Activated naive CD4-positive, alpha-beta T cell treated with Interleukin-2 at 50 U/mL for 16 hours (primary cell): ENCODE measurements at places on chromosomes 16 and 17.
A peak's percentile ranks its signal among the peaks of the same experiment; 100 is the strongest.

DNA sequence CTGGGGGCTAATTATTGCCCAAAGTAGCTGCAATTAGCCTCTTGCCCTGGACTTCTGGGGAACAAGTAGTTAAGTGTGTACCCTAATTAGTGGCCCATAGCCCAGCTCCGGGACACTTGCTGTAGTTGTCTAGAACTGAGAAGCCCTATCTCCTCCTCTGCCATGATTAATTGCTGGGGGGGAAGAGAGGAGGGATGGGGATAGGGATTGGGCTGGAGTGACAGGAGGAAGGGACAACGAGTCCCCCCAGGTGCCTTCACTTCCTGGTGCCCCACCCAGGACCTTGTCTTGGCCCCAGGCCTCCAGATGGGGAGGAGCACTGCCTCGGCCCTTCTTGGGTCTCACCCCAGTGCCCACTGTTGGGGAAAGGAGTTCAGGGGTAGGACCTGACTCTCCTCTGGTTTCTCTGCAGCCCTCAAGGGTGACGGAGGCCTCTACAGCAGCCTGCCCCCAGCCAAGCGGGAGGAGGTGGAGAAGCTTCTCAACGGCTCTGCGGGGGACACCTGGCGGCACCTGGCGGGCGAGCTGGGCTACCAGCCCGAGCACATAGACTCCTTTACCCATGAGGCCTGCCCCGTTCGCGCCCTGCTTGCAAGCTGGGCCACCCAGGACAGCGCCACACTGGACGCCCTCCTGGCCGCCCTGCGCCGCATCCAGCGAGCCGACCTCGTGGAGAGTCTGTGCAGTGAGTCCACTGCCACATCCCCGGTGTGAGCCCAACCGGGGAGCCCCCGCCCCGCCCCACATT, 17.4 kb downstream of the NGFR start:
- DNase-seq = no peak

- DNase-seq = no peak
Measured at GRCh38 chr17:65065906-65066305, 9.4 kb upstream of the GNA13 start.

DNA sequence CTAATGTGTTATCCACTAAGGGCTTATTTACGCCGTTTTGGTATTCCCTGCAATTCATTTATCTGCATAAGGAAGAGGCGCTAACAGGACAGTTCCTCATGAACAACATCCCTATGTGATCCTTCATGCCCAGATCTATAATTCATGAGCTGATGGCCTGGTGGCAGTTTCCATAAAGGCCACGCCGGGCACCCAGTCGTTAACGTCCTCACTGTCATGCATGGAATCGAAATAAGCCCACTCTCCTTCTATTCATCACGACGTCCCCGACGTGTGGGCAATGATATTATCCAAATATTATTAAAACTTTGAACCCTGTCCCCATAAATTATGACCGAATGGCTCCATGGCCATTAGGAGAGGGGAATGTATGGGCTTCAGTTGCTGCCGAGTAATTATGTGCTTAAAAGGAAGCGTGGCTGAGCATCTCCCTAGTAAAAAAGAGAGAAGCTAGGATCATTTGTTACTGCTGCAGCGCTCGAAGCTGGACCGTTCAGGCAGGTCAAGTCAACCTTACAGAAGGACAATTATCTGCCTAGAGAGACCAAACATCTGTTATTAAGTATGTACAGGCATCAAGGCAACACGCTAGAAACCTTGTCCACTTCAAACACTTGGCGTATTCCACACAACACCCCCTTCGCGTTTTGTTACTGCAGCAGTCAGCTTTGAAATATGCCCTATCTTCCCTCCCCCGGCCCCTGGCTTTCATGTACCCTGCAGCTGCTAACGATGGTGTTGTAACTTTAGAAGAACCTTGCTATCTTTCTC, 94.0 kb upstream of the SALL1 start:
- DNase-seq = no peak

DNA sequence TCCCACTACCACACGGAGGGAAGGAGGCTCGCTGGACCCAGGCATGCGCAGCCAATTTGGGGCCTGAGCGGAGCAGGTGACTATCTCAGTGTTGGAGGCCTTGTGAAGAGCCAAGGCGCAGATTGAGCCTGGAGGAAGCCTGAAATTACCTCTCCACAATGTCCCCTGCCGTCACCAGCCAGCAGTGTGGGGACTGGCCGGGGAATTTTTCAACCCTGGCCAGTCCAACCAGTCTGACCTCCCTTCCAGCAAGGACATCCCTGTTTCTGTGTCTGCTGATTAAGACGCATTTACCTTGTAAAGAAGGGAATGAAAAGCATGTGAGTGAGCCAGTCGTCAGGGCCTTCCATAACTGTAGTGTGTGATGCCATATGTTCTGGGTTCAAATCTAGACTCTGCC, 198.1 kb upstream of the IRX3 start:
- no peak for DNase-seq

DNA sequence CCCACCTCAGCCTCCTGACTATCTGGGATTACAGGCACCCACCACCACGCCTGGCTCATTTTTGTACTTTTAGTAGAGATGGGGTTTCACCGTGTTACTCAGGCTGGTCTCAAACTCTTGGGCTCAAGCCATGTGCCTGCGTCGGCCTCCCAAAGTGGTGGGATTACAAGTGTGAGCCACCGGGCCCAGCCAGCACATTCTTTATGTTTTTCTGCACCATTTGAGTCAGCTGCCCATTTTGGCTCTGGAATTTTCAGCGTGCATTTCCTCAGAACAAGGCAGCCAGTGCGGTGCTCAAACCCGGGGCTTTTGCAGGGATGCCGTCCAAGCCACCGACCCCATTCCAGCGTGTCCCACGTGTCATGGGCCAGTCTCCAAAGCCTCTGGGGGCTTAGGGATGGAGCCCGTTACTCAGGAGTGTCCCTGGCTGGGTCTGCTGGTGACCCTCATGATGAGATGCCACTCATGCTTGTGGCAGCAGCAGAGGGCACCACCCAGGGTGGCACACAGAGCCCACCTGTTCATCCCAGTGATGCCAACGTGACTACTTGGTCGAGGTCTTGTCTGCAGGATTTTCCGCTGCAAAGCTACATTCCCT, 3.7 kb upstream of the RAB40C start:
- DNase-seq = no peak

GRCh38 chr16:78890373-78890895, 710.1 kb downstream of the MAF start:
- DNase-seq = no peak

- DNase-seq = no peak
Measured at GRCh38 chr17:45008216-45008615, 40.1 kb upstream of the C1QL1 start.

- no peak for DNase-seq
Measured at GRCh38 chr16:49800876-49801275, 55.0 kb downstream of the ZNF423 start.

DNA sequence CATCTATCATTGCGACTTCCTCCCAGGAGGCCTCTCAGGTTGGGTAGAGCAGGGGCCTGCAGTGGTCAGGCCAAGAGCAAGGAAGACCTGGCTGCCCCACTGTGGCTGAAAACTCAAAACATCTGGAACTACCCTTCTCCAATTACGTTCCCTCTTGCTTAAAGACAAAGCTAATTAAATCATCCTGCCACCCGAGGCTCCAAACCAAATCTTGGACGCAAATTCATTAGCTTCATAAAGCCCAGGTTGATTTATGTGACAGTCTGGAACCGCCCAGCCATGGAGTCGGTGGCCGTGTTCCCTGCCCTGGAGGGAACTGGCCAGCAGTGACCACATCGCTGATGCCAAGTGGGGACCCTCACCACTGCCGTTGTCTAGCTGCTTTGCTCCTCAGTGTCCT, 21.4 kb downstream of the GRIN2C start:
- no peak for DNase-seq

DNA sequence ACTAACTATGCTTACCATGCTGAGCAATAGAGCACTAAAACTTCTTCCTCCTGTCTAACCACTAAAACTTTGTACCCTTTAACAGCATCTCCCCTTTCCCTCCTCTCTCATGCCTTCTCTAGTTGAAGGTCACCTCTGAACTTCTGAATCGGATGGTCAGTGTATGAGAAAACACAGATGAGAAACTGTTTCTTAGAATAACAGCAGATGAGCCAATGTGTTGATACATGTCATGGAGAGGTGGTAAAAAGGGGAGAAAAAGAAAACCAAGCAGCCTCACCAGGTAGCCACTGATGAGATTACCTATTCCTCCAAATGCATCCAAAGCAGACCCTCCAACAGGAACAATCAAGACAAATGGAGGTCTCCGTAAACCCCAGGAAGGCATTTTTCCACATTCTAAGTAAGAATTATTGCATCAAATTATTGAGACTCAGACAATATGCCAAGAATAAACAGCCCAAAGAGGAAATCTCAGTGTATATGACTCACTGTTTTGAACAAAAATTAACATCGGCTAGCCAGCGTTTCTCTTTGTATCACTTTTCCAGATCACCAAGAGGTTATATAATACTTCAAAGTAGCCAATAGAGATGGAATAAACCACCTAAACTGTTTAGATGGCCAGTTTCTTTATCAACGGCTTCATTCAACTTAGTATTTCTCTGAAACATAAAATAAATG, 793.3 kb upstream of the SOX9 start:
- DNase-seq = no peak

- no peak for DNase-seq
Measured at GRCh38 chr17:6643451-6644125, 2.7 kb downstream of the TXNDC17 start.

- DNase-seq = peak; percentile 45
Measured at GRCh38 chr16:22373662-22374310, 633 bp downstream of the CDR2 start.

- DNase-seq = no peak
Measured at GRCh38 chr17:66953630-66954020, 10.9 kb upstream of the CACNG4 start.

DNA sequence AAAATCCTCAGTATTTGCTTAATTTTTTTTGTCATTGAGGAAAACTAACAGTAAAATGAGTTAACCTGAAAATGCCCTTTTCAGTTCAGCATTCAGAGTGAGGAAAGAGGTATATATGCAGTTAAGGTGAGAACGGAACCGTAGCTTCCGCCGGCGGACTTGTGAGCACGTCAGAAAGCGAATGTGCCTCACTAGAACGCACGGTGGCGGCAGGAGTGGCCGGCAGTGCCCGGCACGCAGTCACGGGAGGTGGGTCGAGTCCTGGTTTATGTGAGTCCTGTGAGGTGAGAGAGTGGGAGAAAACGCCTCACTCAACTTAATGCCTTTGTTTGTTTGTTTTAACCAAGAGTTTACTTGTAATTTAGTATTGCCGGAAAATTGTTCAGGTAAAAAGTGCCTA, 6.1 kb downstream of the SEC14L1 start:
- no peak for DNase-seq

DNA sequence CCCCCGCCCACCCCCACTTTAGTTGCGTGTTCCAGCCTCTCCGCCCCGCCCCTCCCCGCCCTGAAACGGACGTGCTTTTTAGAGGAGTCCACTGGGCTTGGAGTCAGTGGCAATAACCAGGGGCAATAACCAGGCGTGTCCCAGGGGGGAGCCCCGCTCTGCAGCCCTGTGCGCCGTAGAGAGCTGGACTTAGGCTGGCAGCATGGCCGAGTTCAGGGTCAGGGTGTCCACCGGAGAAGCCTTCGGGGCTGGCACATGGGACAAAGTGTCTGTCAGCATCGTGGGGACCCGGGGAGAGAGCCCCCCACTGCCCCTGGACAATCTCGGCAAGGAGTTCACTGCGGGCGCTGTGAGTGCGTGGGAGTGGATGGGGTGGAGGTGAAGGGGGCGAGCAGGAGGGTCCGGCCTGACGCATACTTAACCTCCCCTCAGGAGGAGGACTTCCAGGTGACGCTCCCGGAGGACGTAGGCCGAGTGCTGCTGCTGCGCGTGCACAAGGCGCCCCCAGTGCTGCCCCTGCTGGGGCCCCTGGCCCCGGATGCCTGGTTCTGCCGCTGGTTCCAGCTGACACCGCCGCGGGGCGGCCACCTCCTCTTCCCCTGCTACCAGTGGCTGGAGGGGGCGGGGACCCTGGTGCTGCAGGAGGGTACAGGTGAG, at the start of gene ALOX15B:
ALOX15B (plus strand) TSS at position 106 of the 657 bp plus-strand sequence; CDS start at position 203, 97 bp downstream.
- DNase-seq = no peak

DNA sequence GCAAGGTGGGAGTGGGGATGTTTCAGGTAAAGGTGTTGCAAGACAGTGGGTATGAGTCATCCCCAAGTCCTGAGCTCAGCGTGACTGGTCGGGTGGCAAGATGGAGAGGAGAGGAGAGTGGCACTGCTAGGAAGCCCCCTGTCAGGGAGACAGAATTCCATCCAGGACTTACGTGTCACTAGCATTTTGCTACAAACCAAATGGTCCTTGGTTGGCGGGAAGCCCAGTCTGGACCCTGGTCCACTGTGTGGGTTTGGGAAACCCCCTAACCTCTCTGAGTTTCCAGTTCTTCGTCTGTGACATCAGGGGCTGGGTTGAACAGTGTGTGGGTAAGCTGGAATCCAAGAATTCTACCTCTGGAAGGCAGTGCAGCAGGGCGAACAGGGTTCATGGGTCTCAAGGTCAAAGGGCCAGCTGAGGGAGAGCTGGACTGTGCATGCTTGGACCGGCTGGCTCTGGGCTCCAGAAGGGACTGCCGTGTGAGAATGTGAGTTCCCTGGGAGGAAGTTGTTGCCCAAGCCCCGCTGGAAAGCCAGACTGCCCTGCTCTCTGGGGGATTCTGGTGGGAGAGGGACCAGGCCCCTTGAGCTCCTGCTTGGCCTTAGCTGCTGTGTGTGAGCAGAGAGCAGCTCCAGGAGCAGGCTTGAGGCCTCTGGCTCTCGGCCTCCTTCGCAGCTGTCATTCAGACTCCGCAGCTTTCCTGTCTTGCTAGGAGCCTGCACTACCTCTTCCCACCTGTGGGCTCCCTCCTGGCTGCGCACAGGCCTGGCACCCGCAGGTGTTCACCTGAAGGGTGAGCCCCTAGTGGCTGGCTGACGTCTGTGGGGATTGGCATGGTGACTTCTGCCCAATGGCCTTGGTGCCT, 84.6 kb downstream of the NT5M start:
- DNase-seq = no peak

- DNase-seq = no peak
Measured at GRCh38 chr17:40399185-40399584, 18.5 kb downstream of the TOP2A start.

DNA sequence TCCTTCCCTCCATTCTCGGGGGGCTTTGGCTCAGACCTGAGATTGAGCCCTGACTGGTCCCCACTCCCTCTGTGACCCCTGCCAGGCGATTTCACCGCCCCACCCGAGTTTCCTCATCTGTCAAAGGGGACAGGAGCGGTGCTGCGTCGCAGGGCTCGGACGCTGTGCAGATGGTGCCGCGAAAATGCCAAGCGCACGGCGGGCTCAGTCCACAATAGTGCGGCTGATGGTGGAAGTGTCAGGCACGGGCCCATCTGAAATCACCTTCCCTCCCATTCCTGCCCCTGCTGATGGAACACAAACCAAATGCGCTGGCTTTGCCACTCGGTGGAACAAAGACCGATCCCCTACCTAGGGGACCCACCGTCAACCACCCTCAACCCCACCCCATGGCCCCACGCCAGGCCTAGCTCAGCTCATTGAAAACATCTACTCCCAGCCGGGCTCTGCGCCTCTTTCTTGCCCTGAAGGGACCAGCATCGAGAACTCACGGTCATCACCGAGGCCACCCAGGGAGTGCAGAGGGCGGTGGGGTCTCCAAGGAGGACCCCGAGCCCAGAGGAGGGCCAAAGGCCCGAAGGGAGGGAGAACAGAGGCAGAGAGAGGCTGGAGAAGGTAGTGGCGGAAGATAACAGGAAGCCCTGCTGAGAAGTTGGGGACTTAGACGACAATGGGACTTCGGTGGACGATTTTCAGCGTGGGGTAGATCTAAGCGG, 1.4 kb downstream of the CARHSP1 start:
- peak; percentile 26 for DNase-seq
